ENCODE measurements at places on chromosomes 6 and 20.

GRCh38 chr6:62516291-62517141, 230.5 kb upstream of the KHDRBS2 start:
- DNase-seq = no peak

DNA sequence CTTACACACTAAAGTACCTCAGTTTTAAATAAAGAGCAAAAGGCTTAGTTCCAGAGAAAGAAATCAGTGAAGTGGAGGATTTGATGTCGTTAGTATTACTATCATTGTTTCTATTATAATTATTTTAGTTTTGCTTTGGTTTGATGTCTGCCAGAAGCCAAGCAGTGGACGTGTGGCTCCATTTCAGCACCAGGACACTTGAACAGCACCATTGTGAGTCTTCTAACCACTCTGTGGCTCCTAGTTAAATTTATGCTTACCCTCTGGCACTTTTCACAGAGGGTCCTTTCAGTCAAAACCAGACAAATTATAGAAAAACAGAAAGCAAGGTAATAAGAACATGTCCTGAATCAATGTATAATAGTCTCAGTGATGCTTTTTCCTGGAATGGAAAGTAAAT, 3.4 kb downstream of the COL9A1 start:
- peak; percentile 20 for DNase-seq

DNA sequence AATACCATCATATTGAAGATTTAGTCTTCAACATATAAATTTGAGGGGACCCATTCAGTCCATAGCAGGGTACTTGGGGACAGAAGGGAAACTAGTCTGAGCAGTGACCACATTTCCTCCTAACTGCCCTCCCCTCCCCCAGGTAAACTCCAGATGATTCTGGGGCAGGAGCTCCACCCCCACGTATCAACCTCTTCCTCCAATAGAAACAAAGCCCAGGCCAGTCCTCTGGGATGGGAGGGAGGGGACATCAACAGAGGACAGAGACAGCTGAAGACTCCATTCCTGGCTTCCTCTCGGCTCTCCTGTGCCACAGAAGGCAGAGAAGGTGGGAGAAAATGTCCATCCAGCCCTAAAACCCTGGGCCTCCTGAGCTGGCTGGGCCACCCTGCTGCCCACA, 85.0 kb upstream of the TOP1 start:
- no peak for DNase-seq

DNA sequence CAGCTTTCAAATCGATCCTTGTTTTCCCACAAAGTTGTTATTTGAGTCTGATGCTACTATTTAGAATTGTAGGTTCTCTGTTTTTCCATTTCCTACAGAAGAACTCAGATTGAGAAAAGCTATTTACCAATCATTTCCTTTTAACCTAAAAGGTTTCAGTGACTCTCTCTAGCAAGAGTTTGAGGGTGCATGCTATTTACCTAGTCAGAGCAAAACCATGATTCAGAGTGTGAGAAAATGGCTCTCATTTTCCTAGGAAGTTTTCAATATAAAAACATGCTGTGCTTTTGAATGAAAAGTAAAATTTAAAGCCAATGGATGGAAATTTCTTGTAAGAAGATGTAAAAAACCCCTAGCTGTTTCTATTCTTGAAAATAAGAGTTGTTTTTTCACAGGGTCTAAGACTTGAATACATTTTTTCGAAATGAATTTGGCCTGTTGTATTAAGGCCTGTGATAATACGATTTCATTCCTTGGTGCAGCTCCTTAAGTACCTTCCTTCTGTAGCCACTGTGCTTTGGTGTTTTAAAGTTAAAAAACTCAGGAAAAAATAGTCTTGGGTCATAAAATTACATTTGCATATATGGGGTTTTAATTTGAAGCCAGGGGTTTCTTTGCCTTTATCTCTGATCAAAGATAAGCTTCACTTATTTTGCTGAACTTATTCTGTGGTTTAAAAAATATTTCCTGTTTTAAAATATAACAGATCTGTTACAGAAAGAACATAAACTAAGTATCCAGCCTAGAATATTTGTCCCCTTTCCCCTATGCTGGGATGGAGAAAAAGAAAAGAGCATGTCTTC, 18.0 kb upstream of the RSPH3 start:
- DNase-seq = no peak
